ENCODE measurements at places on chromosomes 6 and 20. TPM values are rescaled to one million over a fixed set of nuclear protein-coding genes. Genes with fewer than 3 reads are reported as not detected.

The ZSCAN12 gene
- total RNA-seq = 5.7 TPM

The PAX1 gene
- total RNA-seq = not detected

The APOM gene
- 2.3 TPM for total RNA-seq

The METTL24 gene
- not detected for total RNA-seq

The FAM83D gene
- total RNA-seq = 15.4 TPM

The ABHD16B gene
- not detected for total RNA-seq

The SLC26A8 gene
- not detected for total RNA-seq

The BTBD9 gene
- 12.7 TPM for total RNA-seq

The ENPP5 gene
- total RNA-seq = not detected

The GNRH2 gene
- total RNA-seq = 3.7 TPM

The GINS1 gene
- 33.5 TPM for total RNA-seq

The HLA-DQB1 gene
- 2.7 TPM for total RNA-seq

The FAM210B gene
- 9.2 TPM for total RNA-seq

The LSM14B gene
- total RNA-seq = 42.9 TPM

The PDCD2 gene
- total RNA-seq = 117 TPM

The SLC22A16 gene
- not detected for total RNA-seq
